ENCODE measurements at places on chromosomes 7 and 10. TPM values are rescaled to one million over a fixed set of nuclear protein-coding genes. Genes with fewer than 3 reads are reported as not detected.

DNA sequence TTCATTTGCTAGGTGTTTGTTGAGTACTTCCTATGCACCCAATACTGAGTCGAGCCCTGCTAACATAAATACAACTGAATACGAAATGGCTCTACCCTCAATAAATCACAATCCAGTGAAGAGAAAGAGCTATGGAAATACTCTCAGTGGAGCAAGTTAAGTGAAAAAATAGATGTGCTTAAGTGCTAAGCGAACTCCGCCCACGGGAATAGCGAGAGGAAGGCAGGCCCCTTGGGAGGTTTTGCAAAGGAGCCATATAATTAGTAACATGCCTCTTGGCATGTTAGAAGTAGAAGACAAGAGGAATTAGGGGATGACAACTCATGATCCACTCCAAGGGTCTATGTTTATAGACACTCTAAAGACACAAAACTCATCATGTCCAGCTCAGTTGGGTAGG, 42.8 kb upstream of the TSPAN33 start:
- no peak overlapping the region for H3K27ac ChIP-seq
- peaks cover 4% of the 10 kb centered on the region for H3K4me1 ChIP-seq
- no peak overlapping the region for H3K4me3 ChIP-seq
- H3K36me3 ChIP-seq = no peaks in the 10 kb centered on the region
- no peak for DNase-seq

The SFTPA1 gene
- total RNA-seq = not detected

GRCh38 chr10:50360077-50360850, 108.9 kb upstream of the ASAH2 start:
- DNase-seq = no peak
- no peaks in the 10 kb centered on the region for H3K36me3 ChIP-seq
- H3K4me3 ChIP-seq = no peak overlapping the region
- no peaks in the 10 kb centered on the region for H3K27me3 ChIP-seq

The NKX6-2 gene
- total RNA-seq = not detected

GRCh38 chr10:97648562-97649404, 8.3 kb downstream of the PI4K2A start:
- no peak for DNase-seq
- H3K27ac ChIP-seq = no peak overlapping the region
- H3K27me3 ChIP-seq = no peaks in the 10 kb centered on the region

The COL1A2 gene
- total RNA-seq = 47.9 TPM

GRCh38 chr7:22173685-22174573, 183.0 kb downstream of the RAPGEF5 start:
- no peaks in the 10 kb centered on the region for H3K27me3 ChIP-seq
- H3K27ac ChIP-seq = no peak overlapping the region
- no peaks in the 10 kb centered on the region for H3K4me1 ChIP-seq
- DNase-seq = no peak
- no peak overlapping the region for H3K4me3 ChIP-seq

GRCh38 chr7:142581341-142581740, 167.9 kb upstream of the PRSS1 start:
- H3K4me1 ChIP-seq = peaks cover 10% of the 10 kb centered on the region
- no peaks in the 10 kb centered on the region for H3K36me3 ChIP-seq
- no peaks in the 10 kb centered on the region for H3K27me3 ChIP-seq

- no peak overlapping the region for H3K27ac ChIP-seq
- DNase-seq = no peak
- H3K4me3 ChIP-seq = no peak overlapping the region
- H3K36me3 ChIP-seq = no peaks in the 10 kb centered on the region
Measured at GRCh38 chr7:2258661-2259365, 16.8 kb downstream of the NUDT1 start.

The SLC18A3 gene
- total RNA-seq = not detected

The ZNF853 gene
- total RNA-seq = 8.2 TPM

DNA sequence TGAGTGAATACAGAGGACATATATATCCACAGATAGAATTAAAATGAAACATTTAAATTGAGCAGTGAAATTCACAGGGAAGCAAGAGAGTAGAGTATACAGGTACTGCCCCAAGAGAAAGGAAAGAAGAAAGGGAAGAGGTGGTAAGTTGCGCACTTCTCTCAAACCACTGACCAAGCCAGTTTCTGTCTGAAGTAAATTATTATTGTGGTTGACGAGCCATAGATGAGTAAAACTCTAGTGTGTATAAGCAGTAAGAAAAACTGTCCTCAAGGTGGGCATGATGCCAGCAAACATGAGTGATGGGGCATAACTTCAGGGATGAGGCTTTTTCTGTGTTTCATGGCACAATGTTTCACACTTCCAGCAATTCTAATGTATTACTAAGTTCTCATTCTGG, 4.4 kb upstream of the BET1 start:
- H3K4me3 ChIP-seq = no peak overlapping the region
- H3K4me1 ChIP-seq = peaks cover 2% of the 10 kb centered on the region
- H3K27ac ChIP-seq = no peak overlapping the region
- DNase-seq = no peak

DNA sequence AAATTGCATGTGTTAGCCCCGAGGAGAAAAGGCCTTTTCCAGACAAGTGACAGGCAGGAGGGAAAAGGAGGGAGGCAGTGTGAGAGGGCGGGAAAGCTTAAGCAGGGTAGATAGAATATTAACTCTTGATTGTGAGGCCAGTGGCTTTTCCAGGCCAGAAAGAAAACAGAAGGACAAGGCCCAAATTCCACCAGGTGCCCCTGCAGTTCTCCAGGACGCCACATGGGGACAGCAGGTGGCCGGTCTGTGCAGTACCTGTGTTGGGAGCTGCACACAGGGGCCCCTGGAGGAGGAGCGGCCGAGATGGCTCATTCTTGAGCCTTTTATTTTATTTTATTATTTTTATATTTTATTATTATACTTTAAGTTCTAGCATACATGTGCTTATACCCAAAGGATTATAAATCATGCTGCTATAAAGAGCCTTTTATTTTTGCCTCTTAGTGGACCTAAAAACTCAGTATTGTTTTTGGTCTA, 141.3 kb upstream of the KLF14 start:
- no peak overlapping the region for H3K27ac ChIP-seq
- peak; percentile 73 for DNase-seq
- no peaks in the 10 kb centered on the region for H3K36me3 ChIP-seq
- no peaks in the 10 kb centered on the region for H3K27me3 ChIP-seq
- H3K4me1 ChIP-seq = peaks cover 14% of the 10 kb centered on the region
- no peak overlapping the region for H3K4me3 ChIP-seq

- H3K36me3 ChIP-seq = no peaks in the 10 kb centered on the region
- no peak for DNase-seq
- no peak overlapping the region for H3K27ac ChIP-seq
- no peaks in the 10 kb centered on the region for H3K27me3 ChIP-seq
Measured at GRCh38 chr7:98116656-98117461, 10.2 kb downstream of the LMTK2 start.

GRCh38 chr7:111429781-111430180, 132.5 kb downstream of the IMMP2L start:
- H3K36me3 ChIP-seq = no peaks in the 10 kb centered on the region
- no peak for DNase-seq
- no peak overlapping the region for H3K27ac ChIP-seq
- no peak overlapping the region for H3K4me3 ChIP-seq

DNA sequence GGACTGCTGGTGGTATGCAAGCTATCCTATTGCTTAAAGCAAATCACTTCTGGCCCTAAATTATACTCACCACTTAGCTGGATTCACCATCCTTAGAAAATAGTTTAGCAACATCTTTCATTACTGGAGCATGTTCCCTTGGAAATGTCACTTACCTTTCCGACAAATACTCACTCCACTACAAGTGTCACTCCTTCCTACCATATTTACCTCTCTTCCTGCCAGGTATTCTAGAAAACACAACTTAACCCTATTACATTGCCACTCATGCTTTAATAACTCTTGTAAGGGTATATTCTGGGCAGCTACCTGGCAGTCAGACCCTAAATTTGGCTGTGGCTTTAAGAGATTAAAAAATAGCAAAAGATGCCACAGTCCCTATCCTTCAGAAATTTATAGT, 37.5 kb upstream of the CTNNA3 start:
- H3K27me3 ChIP-seq = no peaks in the 10 kb centered on the region
- no peaks in the 10 kb centered on the region for H3K36me3 ChIP-seq
- H3K4me3 ChIP-seq = no peak overlapping the region
- no peak overlapping the region for H3K27ac ChIP-seq
- H3K4me1 ChIP-seq = no peaks in the 10 kb centered on the region

- H3K27me3 ChIP-seq = no peaks in the 10 kb centered on the region
- no peak for DNase-seq
- H3K4me1 ChIP-seq = no peaks in the 10 kb centered on the region
Measured at GRCh38 chr10:21329995-21330627, 195.4 kb downstream of the SKIDA1 start.

The PRKAR2B gene
- total RNA-seq = 29.1 TPM

DNA sequence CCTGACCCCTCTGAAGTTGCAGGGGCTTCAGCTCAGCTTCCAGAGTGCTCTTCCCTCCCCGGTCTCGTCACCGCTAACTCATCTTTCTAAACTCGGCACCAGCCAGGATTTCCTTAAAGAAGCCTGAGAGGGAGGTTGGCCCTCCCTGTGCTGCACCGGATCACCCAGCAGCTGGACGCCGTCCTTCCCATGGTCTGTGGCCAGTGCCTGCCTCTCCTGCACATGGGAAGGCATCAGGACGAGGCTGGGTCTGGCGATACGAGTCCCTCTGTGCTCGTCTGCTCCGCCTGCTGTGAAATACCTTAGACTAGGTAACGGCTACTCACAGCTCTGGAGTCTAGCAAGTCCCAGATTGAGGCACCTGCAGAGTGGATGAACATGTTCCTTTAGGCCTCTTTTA, 179.1 kb downstream of the ZMYND11 start:
- H3K27me3 ChIP-seq = no peaks in the 10 kb centered on the region
- H3K27ac ChIP-seq = no peak overlapping the region
- no peaks in the 10 kb centered on the region for H3K36me3 ChIP-seq
- no peak for DNase-seq
- no peaks in the 10 kb centered on the region for H3K4me1 ChIP-seq

The SFTPD gene
- total RNA-seq = not detected

GRCh38 chr10:132710036-132710686, 75.8 kb downstream of the NKX6-2 start:
- no peak overlapping the region for H3K27ac ChIP-seq
- peaks cover 43% of the 10 kb centered on the region for H3K27me3 ChIP-seq

- no peak for DNase-seq
- H3K4me3 ChIP-seq = no peak overlapping the region
- no peaks in the 10 kb centered on the region for H3K4me1 ChIP-seq
- no peak overlapping the region for H3K27ac ChIP-seq
Measured at GRCh38 chr10:117627561-117627960, 85.0 kb downstream of the EMX2 start.

The CHAT gene
- not detected for total RNA-seq

The TMEM273 gene
- not detected for total RNA-seq

DNA sequence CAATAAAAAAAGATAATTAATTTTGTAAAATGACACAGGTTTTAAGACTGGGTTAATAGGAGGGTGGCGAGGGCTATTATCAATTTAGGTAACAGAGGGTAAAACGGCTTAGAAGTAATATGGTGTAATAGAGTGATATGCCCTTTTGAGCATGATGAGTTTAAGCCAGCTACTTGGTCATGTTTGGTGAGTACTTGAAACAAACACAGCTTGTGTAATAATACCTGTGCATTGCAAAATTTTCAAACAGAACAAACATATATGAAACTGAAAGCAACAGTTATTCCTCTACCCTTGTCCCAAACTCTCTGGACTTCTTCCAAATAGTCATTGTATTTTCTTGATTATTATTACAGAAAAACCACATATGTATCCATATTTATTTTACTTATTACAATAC, 241.7 kb downstream of the MAGI2 start:
- no peaks in the 10 kb centered on the region for H3K36me3 ChIP-seq
- no peak overlapping the region for H3K4me3 ChIP-seq
- H3K4me1 ChIP-seq = no peaks in the 10 kb centered on the region
- no peaks in the 10 kb centered on the region for H3K27me3 ChIP-seq
- no peak for DNase-seq
